Stimulated activated CD4-positive, alpha-beta T cell treated with anti-CD3 and anti-CD28 coated beads, Interleukin-4, amount 100 ng/mL, for 48 hours (primary cell): ENCODE measurements at places on chromosomes 3 and 15.

DNA sequence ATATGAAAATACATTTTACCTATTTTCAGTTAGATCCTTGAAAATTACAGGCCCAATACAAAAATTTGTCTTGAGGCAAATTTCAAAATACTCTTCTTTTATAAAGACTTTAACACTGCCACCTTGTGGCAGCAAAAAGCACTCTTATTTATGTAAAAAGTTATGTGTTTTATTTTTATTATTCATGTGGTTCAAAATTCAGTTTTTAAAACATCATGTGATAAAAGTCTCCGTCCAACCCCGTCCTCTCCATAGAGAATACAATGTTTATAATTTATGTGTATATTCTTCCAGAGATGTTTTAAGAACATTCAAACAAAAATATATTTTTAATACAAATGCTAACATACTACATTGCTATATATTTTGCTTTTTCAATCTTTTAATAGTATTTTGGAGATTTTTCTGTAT lies 36.9 kb upstream of the TRIM59 start:
- no peak for DNase-seq

DNA sequence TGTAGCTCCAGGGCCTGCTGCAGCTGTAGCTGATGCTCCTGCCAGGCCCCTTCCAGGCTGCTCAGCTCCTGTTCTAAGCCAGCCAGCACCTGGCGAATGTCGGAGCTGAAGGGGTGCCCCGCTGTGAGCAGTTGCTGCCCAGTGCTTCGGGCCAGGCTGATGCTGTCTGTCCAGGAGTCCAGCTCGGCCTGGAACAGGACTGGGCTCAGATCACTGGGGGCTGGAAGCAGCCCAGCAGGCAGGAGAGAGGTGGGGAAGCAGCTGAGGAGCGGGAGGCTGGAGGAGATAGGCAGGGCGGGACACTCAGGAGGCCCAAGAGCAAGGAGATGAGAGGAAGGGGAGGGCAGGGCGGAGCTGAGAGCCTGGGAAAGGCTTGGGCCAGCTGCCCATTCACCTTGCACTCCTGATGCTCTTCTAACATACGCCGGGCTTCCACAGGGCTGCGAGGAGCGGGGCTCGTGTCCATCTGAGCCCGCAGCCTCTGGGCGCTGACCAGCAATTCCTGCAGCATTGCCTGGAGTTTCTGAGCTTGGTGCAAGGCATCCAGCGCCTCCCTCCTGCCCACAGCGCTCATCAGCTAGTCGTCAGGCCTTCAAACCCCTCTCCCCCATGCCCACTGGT lies 23.2 kb downstream of the PLA2G4B start:
- no peak for DNase-seq

- DNase-seq = no peak
These were observed 101.6 kb upstream of the GOLGA6L6 start for GRCh38 chr15:20643024-20643770.

GRCh38 chr15:56654624-56655023 lies 78.7 kb downstream of the ZNF280D start:
- DNase-seq = no peak
